ENCODE measurements at places on chromosomes 7 and 10.

DNA sequence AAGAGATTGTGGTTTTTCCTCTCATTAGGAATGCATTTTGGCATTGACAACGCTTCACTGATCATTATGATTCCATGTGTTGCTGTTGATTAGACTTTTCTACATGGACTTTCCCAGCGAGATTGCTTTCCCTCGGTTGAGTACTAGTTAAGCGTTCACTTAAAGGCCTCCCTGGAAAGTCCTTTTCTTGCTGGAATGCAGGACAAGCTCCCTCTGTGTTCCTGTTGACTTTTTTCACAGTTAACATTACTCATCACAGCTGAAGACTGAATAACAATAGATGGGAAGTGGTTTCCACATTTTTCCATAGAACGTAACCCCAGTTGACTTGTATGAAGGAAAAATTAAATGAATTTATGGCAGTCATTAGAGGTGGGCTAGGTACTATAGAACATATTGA is 2.6 kb upstream of the CAV1 start:
- DNase-seq: no peak

DNA sequence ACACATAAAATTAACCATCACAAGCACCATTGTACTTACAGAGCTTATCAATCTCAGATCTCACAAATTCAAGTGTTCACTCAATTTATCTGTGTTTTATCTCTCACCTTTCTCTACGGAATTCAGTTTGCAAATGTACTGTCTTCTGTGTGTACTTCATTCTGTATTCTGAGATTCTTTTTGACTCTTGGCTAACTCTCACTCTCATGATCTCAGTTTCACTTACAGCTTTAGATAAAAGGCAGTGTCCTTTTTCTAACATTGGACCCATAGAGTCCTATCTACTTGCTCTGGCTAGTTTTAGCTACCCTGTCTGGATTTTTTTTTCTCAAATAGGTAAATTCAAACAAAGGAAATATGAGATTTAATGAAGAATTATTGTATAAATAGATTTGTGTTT is 176.0 kb downstream of the CCDC7 start:
- no peak for DNase-seq

DNA sequence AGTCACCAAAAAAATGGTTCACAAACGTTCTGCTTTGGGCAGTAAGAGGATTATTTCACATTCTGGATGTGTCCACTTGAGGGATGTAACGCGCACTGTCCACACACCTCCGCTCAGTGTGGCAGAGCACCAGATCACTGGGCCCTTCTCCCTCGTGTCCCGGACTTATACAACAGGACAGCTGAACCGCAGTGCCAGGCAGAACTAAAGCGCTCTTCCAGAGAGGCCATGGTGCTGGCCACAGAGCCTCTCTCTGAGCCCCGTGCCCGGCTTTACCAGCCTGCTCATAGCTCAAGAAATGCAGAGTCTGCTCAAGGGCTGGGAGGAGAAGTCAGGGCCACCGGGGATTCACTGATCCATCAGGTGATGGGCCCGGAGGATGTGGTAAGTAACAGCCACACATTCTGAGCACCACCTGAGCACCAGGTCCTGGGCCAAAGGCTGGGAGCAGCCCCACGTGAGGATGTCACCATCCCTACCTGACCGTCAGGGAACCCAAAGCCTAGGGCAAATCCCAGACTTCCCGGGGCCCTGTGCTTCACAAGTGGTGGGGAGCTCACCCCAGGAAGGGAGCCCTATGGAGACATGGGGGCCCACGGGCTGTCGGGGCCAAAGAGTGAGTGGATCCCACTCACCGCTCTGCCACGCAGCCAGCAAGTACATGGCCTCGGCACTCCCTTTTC is 74.9 kb downstream of the FAM53B start:
- no peak for DNase-seq

DNA sequence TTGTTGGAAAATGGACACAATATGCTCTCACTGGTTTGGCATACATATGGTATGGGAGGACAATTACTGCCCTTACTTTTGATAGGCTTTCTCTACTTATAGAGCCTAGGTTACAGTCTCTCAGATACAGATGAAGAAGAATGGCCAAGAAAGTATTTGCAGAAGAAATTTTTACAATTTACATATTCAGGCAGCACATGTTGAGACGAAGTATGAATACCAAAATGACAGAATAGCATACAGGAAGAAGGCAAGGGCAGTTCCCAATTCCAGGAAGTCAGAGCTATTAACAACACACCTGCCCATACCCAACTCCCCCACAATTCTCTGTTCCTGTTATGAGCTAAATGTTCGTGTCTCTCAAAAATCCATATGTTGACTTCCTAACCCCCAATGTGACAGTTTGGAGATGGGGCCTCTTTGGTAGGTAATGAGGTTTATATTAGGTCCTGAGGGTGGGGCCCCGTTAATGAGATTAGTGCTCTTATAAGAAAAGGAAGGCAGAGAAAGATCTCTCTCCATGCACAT is 67.8 kb downstream of the DOCK4 start:
- DNase-seq: no peak

DNA sequence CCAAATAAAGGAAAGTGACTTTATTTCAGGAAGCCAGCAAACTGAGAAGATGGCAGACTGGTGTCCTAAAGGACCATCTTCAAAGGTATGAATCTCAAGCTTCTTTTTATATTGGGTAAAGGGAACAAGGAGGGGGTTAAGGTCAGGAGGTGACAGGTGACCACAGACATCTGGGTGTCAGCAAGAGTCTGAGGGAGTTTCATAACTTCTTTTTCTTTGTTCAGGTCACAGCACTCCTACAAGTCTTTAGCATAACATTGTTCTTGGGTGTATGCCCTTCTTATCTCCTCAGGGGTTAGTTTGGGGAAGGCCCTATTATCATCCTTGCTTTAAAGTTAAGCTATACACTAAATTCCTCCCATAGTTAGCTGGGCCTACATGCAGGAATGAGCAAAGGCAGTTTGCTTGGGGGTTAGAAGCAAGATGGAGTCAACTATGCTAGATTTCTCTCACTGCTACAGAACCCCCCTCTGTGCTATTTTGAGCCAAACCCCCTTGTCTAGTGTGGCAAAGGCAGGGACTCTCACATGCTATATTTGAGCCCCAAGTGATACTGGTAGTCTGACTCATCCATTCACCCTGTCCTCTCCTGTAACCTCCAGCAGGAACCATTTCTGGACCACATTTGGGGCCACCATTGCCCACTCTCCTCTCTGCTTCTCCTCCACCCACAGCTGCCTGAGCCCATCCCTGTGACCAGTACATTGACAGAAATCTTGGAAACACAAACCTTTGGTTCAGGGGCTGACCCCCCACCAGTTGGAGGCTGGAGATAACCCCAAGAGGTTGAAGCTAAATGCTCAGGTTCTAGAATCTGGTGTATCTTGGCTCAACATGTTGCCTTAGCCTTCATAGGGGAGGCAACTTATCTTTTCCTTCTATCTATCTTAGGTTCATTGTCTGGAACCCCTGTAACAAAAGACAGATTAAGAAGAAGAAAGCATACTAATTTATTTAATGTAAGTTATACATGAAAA is 55.5 kb upstream of the LRGUK start:
- no peak for DNase-seq

GRCh38 chr7:91336106-91336505 is 71.9 kb downstream of the FZD1 start:
- no peak for DNase-seq

- no peak for DNase-seq
Observed at GRCh38 chr7:36690514-36691187, 33.6 kb downstream of the AOAH start.

GRCh38 chr7:158802535-158803366 is 26.6 kb downstream of the ESYT2 start:
- no peak for DNase-seq

DNA sequence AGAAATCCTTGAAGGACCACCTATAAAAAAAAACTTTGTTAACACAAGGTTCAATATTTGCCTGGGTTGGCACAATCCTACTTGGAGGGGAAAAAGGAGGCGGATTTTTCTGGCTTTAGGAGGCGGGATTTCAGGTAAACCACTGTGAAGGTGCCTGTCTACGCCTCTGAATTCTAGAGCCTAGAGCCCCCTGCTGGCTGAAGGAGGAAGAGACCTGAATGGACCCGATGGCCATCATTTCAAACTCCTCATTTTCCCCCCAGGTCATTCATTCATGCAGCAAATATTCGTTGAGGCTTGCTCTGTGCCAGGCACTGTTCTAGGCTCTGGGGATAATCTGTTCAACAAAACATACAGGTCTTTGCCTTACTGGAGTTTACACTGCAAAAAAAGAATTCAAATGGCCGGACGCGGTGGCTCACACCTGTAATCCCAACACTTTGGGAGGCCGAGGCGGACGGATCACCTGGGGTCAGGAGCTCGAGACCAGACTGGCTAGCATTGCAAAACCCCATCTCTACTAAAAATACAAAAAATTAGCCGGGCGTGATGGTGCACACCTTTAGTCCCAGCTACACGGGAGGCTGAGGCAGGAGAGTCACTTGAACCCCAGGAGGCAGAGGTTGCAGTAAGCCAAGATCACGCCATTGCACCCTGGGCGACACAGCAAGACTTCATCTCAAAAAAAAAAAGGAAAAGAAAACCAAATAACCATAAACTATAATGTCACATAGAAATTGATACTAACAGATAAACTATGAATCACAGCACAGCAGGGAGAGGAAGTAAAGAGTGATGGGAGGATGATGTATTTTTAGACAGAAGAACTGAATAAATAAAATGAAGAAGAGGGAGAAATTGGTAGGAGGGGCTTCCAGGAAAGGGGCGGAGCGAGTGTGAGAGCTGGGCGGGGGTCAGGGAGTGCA is 90.1 kb upstream of the NFE2L3 start:
- DNase-seq: peak; percentile 82

DNA sequence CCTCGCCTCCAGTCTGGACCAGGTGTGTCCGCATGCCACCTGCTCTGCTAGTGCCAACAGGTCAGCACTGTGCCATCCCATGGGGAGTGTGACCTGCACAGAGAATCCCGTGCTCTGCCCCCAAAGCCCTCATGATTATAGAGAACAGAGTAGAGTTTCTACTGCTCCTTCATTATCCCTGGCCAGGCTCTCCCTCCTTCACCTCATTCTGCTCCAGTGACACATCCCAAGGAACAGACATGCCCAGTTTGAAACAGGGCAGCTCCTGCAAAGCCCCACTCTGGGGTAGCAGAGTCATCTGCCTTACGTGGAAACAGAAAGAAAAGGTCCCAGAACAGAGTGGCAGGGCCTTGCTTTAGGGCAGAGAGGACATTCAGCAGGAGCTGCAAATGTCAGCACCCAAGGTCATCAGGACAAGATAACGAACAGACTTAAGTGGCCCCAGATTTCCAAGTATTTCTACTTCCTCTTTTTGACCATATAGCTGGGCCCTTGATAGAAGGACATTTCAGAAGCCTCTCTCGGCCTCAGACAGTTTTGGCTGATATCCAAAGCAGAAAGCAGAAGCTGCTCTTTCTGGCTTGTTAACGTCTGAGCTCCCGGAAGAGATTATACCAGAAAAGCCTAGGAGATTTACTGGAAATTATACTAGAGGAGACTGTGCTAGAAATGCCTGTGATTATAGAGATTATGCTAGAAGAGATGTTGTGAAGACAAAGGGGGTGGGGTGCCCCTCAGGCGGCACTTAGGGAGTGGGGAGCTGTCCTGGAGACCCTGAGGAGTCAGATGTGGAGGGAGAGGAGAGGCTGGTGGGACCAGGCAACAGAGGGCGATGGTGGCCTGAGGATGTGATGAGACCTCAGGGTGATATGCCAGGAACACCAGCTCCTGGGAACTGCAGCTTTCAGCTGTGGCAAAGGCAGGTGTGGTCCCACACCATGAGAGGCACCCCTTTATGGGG is 12.6 kb downstream of the TMEM176B start:
- DNase-seq: no peak

- DNase-seq: no peak
Observed at GRCh38 chr7:38163671-38164070, 14.4 kb upstream of the STARD3NL start.

DNA sequence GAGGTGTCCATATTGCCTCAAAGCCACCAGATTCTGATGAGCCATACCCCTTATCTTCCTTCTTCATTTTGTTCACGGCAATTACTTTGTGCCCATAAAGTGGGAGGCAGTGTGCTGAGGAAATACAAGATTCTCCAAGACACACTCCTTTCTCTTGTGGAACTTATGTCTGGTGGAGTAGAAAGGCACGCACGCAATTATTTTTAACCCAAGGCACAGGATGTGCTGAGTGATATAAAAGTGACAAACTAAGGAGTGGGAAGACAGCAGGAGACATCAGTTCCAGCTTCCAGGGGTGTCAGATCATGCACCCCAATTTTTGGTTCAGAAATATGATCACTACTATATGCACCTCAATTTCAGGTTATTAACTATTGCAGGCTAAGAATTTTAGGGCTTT is 94.7 kb upstream of the PDCD4 start:
- no peak for DNase-seq

GRCh38 chr7:76411626-76412025 is 2.1 kb upstream of the SSC4D start:
- DNase-seq: no peak

GRCh38 chr10:132690401-132690800 is 95.5 kb downstream of the NKX6-2 start:
- DNase-seq: peak; percentile 8

GRCh38 chr7:129536323-129536722 is 34.0 kb downstream of the SMKR1 start:
- DNase-seq: no peak

- DNase-seq: peak; percentile 34
Observed at GRCh38 chr7:92246360-92247101, 757 bp downstream of the ANKIB1 start.

DNA sequence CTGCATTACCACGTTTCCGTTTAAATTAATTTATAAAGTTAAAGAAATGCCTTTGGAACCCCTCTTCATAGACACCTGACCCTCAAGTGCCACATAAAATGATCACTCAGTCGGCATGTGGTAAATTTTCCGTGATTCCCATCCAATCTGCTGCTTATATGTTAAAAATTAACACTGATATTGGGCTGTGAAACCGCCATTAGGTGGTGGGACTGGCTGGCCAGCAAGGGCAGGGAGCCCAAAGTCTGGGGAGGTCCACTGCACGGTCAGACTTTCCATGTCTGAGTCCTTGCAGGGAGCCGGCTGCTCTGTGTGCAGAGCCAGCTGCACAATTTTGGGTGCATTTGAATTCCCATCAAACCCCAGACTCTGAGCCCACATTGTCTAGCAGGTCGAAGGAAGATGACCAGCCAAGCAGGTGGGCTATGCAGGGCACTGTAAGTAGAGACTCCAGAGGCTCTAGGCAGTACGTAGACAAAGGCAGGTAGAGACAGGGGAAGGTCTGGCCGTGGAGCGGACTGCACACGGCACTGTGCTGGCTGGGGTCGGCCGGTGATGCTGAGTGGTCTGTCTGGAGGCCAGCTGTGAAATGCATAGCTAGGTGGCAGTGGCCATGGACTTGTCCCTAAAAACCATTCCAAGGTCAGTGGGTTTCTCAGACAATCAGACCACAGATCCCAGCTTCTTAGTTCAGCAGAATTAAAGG is 122.9 kb downstream of the SH3PXD2A start:
- DNase-seq: no peak

GRCh38 chr10:112950714-112951358 is 789 bp downstream of the TCF7L2 start:
- DNase-seq: no peak

DNA sequence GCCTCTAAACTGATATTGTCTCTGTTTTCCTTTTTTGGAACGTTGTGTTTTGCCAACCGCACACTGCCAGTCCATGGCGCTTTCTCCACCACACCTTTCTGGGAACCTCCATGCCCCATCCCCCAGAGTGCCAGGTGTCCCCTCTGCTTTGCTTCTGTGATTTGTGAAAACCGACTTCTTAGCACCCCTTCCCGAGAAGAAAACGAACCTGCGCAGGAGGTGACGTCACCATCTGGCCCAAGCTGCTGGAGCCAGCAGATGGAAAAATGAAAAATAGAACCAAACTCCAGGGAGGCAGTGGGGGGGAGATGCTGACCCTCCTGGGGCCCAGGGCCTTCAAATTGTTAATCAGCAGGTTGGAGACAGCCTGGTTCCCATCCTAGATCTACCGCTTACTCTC is 103.8 kb downstream of the HTR5A start:
- DNase-seq: no peak

Data from glutamatergic neuron (in vitro differentiated cells).